Activated CD4-positive, alpha-beta T cell treated with anti-CD3 and anti-CD28 coated beads for 36 hours (primary cell): ENCODE measurements at places on chromosomes 4 and X. TPM values are rescaled to one million over a fixed set of nuclear protein-coding genes. Genes with fewer than 3 reads are reported as not detected.

DNA sequence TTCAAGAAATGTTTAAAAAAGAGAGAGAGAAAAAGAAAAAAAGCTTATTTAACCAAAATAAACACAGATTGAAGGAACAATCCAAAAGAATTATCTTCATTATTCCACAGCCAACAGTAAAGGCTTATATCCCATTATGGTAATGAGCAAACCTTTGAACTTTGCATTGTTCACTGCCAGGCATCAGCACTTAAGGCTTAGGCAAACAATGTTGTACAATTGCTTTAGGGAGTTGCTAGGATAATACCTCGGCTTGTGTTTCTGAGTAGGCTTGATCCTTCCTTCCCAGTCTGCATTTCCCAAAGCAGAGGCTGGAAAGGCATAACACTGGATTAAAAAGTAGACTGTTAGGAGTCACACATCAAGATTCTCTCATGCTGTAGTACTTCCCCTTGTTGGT is 352.7 kb upstream of the IGFBP7 start:
- H3K36me3 ChIP-seq = no peaks in the 10 kb centered on the region
- no peaks in the 10 kb centered on the region for H3K4me1 ChIP-seq
- no peak overlapping the region for H3K27ac ChIP-seq
- no peak overlapping the region for H3K4me3 ChIP-seq
- DNase-seq = no peak

DNA sequence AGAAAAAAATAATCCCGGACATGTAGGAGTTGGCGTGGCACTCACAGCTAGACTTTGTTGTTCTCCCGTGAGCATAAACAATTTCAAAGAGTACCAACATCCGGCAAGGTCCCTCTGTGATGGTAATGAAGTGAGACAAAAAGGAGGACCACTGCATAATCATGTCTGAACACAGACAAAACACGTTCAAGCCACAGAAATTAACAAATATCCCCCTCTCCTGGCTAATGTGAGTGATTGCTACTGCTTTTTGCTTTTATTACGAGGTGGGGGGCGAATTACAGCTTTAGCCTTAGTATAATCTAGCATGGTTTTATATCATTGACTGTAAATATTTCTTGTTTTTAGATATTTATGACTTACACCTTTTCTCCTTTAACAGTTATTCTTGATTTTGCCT is 118.5 kb downstream of the PLS3 start:
- no peaks in the 10 kb centered on the region for H3K4me1 ChIP-seq
- H3K27me3 ChIP-seq = no peaks in the 10 kb centered on the region
- no peak overlapping the region for H3K27ac ChIP-seq
- H3K4me3 ChIP-seq = no peak overlapping the region
- DNase-seq = no peak

- H3K36me3 ChIP-seq = no peaks in the 10 kb centered on the region
- H3K4me3 ChIP-seq = no peak overlapping the region
- H3K27me3 ChIP-seq = peaks cover 32% of the 10 kb centered on the region
Observed at GRCh38 chr4:101421386-101421785, 74.1 kb upstream of the PPP3CA start.

FAT1 gene
- 0.02 TPM for total RNA-seq

DNA sequence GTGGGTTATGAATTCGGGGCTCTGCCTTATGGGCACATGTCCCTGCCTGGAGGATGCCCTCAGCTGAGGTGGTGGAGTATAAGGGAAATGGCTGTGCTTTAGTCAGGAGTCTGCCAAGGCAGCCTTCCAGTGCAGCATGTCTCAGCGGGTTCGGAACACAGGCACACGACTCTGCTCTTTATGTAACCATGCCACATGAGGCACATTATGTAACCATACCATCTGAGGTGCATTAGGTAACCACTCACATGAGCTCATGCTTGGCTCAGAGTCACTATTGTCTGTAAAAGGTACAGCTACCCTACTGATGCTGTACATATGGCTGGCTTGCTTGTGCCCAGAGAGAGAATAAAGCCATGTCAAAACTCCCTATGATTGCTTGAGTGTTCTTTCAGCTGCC is 723.6 kb downstream of the TRAM1L1 start:
- H3K27ac ChIP-seq = no peak overlapping the region
- no peaks in the 10 kb centered on the region for H3K27me3 ChIP-seq
- no peaks in the 10 kb centered on the region for H3K36me3 ChIP-seq
- H3K4me1 ChIP-seq = no peaks in the 10 kb centered on the region
- no peak for DNase-seq
- no peak overlapping the region for H3K4me3 ChIP-seq

- peak; percentile 63 for DNase-seq
- peak overlapping the region; percentile 83 for H3K27ac ChIP-seq
- H3K4me1 ChIP-seq = peaks cover 40% of the 10 kb centered on the region
- H3K36me3 ChIP-seq = peaks cover 52% of the 10 kb centered on the region
Observed at GRCh38 chr4:113468165-113469022, 293.1 kb downstream of the CAMK2D start.

GRCh38 chrX:38112566-38112965 is 106.2 kb downstream of the SYTL5 start:
- no peaks in the 10 kb centered on the region for H3K4me1 ChIP-seq
- H3K27me3 ChIP-seq = no peaks in the 10 kb centered on the region
- DNase-seq = no peak
- no peak overlapping the region for H3K4me3 ChIP-seq
- no peaks in the 10 kb centered on the region for H3K36me3 ChIP-seq

GRCh38 chr4:106690487-106690886 is 321.9 kb upstream of the GIMD1 start:
- no peak for DNase-seq
- H3K27ac ChIP-seq = no peak overlapping the region
- H3K4me1 ChIP-seq = no peaks in the 10 kb centered on the region
- no peaks in the 10 kb centered on the region for H3K36me3 ChIP-seq
- no peak overlapping the region for H3K4me3 ChIP-seq

DNA sequence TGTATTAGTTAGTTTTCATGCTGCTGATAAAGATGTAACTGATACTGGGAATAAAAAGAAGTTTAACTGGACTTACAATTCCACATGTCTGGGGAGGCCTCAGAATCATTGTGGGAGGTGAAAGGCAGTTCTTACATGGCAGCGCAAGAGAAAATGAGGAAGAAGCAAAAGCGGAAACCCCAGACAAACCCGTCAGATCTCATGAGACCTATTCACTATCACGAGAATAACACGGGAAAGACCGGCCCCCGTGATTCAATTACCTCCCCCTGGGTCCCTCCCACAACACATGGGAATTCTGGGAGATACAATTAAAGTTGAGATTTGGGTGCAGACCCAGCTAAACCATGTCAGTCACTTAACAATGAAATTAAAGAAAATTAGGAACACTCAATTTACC is 499.1 kb downstream of the FSTL5 start:
- no peak for DNase-seq
- no peaks in the 10 kb centered on the region for H3K36me3 ChIP-seq
- H3K4me1 ChIP-seq = no peaks in the 10 kb centered on the region
- no peak overlapping the region for H3K4me3 ChIP-seq
- no peak overlapping the region for H3K27ac ChIP-seq

DNA sequence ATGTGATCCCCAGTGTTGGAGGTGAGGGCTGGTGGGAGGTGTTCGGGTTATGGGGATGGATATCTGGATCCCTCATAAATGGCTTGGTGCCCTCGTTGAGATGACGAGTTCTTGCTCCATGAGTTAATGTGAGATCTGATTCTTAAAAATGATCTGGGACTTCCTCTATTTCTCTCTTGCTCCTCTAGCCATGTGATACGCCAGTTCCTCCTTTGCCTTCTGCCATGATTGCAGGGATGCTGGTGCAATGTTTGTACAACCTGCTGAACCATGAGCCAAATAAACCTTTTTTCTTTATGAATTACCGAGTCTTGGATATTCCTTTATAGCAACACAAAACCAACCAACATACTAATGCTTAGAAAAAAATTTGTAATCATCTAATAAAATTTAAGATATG is 56.6 kb downstream of the STAP1 start:
- no peak overlapping the region for H3K4me3 ChIP-seq
- no peak for DNase-seq
- no peak overlapping the region for H3K27ac ChIP-seq
- H3K4me1 ChIP-seq = no peaks in the 10 kb centered on the region

DNA sequence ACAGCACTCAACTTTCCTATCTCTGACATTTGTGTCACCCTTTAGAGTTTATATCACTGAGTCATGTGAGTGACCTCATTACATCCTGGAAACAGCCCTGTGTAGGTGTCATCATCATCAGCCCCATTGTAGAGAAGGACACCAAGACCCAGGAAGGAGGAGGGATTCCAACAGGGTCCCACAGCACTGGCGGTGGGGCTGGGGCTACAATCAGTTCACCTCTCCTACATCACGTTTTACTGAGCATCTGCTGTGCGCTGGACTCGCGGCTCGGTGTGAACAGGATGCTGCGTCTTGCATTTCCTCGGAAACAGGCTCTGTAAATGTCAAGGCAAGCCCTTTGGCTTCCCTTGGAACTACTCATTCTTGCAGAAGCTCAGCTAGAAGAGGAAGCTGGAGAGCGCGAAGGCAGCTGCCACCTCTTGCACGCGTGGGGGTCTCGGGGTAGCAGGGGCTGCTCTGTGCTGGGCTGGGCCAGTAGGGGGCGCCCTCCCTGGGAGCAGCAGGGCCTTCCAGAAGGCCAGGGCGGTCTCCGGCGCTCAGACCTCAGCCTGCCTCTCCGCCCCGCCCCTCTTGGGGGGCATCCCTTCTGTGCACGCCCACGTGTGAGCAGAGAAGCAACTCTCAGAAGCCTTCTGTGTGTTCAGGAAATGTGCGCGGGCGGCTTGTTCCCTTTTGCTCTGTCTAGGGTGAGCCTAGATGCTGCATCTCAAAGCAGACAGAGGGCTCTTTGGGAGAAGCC is 29.0 kb downstream of the REELD1 start:
- peak overlapping the region; percentile 66 for H3K4me3 ChIP-seq
- peak overlapping the region; percentile 85 for H3K27ac ChIP-seq
- H3K4me1 ChIP-seq = peaks cover 41% of the 10 kb centered on the region
- H3K27me3 ChIP-seq = no peaks in the 10 kb centered on the region
- peak; percentile 90 for DNase-seq

DNA sequence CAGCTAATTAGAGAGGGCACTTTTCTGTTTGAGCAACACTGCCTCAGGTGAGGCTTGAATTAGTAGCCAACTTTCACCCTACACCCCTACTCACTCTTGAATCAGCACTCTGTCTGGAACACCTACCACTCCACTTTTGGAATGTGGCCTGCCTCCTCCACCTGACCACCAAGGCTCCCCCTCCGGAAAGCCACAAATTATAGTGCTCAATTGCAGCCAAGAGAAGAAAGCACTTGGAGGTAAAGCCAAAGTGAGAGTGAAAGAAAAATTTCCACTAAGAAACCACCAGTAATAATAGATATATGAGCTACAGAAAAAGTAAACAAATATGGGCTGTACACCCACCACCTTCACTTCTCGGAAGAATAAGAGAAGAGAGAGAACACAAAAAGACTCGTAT is 41.1 kb downstream of the PPP3CA start:
- H3K27ac ChIP-seq = no peak overlapping the region
- H3K27me3 ChIP-seq = no peaks in the 10 kb centered on the region
- peak overlapping the region; percentile 36 for H3K4me3 ChIP-seq
- H3K36me3 ChIP-seq = no peaks in the 10 kb centered on the region
- H3K4me1 ChIP-seq = peaks cover 24% of the 10 kb centered on the region
- no peak for DNase-seq

MAOB gene
- 0.09 TPM for total RNA-seq

DNA sequence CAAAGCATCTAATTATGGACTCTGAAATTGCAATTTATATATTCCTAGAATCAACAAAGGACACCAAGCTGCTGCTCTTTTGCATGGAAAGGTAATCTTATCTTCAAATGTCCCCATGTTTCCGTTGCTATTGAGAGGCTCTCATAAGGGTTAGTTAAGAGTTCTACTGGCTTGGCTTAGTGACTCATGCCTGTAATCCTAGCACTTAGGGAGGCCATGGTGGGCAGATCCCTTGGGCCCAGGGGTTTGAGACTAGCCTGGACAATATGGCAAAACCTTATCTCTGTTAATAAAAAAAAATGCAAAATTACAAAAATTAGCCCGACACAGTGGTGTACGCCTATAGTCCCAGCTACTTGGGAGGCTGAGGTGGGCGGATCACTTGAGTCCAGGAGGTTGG is 93.4 kb upstream of the RAPGEF2 start:
- DNase-seq = no peak
- H3K4me3 ChIP-seq = no peak overlapping the region
- H3K4me1 ChIP-seq = no peaks in the 10 kb centered on the region
- no peak overlapping the region for H3K27ac ChIP-seq
- H3K27me3 ChIP-seq = no peaks in the 10 kb centered on the region
- H3K36me3 ChIP-seq = no peaks in the 10 kb centered on the region

GRCh38 chr4:8278421-8279287 is 9.1 kb downstream of the HTRA3 start:
- H3K4me1 ChIP-seq = no peaks in the 10 kb centered on the region
- no peak overlapping the region for H3K4me3 ChIP-seq
- H3K27ac ChIP-seq = no peak overlapping the region
- no peak for DNase-seq
